Activated CD4-positive, alpha-beta T cell treated with anti-CD3 and anti-CD28 coated beads, Interleukin-2, amount 50 U/mL, for 48 hours (primary cell): ENCODE measurements at places on chromosomes 2 and 18.

- no peak for DNase-seq
These were observed 47.1 kb upstream of the CREB1 start for GRCh38 chr2:207482630-207483029.

DNA sequence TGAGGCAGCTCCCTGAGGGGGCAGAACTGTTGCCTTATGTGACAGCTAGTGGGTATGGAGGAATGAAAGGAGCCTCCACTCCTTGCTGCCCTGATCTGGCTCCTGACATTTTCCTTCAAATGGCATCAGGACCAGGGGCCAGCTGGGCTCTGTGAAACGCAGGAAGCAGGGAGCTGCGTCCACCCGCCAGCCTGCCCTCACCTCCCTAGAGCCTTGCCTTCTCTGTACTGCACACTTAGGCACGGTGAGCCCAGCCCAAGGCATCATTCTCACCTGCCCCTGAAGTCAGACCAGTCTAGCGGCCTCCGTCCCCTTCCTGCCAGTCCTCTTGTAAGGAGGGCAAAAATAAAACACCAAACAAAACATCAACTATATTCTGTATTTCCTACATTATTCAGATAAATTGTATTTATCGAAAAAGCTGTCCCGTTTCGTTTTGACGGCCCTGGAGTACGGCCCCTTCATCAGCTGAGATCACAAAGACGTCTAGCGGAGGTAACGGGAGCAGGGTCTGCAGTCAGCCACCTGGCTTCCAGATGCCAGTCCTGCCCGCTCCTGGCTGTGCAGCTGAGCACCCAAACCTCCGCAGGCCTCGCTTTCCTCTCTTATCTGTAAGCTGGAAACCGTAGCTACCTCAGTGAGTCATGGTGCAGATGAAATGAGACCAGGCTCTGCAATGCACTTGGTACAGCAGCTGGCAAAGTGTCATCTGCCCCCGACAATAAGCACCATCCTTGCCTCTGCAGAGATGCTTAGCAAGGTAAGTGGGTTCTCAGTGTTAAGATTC lies 6.9 kb upstream of the CTDP1 start:
- no peak for DNase-seq

DNA sequence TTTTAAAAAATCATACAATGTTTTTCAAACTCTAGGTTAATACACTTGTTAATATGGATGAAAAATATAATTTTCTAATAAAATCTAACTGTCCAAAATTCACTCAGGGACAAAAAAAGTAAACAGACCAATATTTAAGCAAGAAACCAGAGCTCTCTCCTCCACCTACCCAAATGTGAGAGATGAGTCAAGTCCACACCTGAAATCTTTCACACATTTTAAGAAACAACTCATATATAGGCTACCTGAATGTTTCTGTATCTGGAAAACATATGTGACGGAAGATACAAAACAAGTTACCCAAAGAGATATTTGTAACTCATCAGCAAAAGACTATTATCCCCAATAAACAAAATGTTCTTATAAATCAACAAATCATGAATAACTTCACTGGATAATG lies 20.2 kb downstream of the ZNF516 start:
- no peak for DNase-seq

DNA sequence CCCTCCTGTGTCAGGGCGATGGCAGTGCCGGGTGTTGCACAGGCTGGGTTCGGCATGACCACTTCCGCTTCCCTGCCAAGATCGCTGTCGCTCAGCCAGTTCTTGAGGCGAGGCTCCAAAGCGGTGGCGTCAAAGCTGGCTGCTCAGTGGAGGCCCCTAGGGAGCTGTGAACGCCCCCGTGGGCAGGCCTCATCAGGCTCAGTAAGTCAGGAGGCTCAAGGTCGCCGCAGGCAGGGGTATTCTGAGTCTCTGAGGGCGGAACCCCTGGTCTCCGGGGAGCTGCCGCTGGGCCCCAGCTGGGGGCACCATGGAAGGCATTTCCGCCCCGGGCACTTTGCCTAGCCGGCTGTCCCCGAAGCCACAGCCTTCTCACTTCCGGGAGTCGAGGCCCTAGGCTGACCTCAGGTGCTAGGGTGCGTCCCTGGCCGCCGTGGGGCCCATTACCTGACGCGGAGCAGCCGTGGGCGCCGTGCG lies 210.4 kb downstream of the SOCS6 start:
- peak; percentile 3 for DNase-seq

GRCh38 chr18:65288908-65289307 lies 461.9 kb upstream of the CDH7 start:
- no peak for DNase-seq

GRCh38 chr2:60510713-60511112 lies 42.7 kb downstream of the BCL11A start:
- no peak for DNase-seq

DNA sequence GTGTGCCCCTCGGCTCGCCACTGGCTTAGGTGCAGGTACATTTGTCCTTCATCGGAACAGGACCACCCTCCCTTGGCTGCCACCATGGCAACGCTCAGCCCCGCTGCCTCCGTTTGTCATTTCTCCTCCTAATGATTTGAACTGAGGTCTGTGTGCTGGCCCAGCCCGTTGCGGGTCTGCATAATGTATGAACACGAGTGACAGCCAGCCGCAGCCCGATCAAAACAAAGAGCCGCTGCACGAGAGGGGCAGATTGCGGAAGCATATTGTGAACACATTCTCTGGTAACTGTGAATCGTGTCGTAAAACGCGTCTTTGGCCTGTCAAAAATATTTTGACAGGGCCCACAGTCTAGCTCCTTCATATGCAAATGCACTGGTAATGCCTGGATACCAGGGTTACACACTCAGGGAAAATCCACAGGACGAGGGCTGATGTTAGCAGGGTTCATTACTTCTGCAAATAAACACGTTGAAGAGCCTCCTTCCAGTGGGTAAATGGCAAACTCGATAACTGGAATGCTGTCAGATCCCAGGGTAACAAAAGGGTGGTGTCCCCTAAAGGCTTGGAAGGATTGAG lies 137.0 kb downstream of the AGAP1 start:
- no peak for DNase-seq
